NCI-H774 (cell line): ENCODE measurements at places on chromosomes 3 and 15.

DNA sequence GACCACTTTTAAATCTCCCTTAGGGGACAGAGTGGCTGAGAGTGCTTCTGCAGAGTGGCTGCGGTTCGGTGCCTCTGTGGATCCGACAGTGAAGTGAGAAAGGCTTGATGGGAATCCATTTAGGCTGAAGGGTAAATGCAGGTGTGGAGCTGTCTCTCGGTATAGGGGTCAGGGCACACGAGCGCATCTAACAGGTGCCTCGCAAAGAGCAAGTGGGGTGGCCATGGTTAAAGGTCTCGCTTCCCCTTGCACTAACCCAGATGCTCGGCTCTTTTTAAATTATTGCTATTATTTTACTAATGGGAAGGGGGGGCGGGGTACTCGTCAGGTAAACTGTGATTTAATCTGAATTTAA, 598 bp upstream of the GJD2 start:
- DNase-seq, result no peak

GRCh38 chr3:56406826-56407515, 61.3 kb downstream of the ERC2 start:
- no peak for DNase-seq

DNA sequence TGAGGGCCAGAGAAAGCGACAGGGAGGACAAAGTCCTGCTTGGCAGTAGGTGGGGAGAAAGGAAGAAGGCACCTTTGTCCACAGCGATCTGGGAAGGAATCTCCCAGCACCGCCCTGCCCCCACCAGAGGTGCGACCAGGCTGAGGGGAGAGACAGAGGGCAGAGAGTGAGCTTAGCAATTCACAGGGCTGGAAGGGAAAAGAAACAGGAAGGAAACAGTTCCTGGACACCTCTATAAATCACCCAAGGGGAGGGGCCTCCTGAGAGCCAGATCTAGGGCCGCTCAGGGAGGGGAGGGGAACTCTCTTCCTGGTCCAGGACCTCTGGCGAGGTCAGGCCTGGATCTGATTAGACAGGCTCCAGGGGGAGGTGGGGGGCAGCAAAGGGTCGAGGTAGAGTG, 35.4 kb downstream of the RNU5B-1 start:
- DNase-seq, result no peak

- no peak for DNase-seq
Observed at GRCh38 chr3:148856384-148856783, 8.7 kb upstream of the CPA3 start.

GRCh38 chr3:188154014-188154808, at the start of gene LPP:
Gene LPP (plus strand): TSS chr3:188154157. CDS start chr3:188406121, 251,964 bp downstream.
- DNase-seq, result peak; percentile 88

DNA sequence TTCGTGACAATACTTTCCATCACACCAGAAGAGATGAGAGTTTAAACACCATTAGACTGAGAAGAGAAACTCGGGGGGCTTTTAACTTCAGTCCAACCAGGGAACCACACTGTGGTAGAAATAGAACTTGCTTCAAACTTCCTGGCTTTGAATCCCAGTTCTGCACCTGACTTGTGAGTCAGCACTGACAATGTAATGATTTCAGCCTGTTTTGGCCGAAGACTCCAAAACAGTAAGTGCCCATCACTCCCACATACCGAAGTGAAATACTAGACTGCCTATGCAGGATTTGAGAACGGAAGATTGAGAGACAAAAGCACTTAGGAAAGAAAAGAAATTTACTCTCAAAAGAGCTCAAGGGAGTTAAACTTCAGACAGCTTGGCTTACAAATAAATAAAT, 27.0 kb downstream of the C2CD4B start:
- no peak for DNase-seq

DNA sequence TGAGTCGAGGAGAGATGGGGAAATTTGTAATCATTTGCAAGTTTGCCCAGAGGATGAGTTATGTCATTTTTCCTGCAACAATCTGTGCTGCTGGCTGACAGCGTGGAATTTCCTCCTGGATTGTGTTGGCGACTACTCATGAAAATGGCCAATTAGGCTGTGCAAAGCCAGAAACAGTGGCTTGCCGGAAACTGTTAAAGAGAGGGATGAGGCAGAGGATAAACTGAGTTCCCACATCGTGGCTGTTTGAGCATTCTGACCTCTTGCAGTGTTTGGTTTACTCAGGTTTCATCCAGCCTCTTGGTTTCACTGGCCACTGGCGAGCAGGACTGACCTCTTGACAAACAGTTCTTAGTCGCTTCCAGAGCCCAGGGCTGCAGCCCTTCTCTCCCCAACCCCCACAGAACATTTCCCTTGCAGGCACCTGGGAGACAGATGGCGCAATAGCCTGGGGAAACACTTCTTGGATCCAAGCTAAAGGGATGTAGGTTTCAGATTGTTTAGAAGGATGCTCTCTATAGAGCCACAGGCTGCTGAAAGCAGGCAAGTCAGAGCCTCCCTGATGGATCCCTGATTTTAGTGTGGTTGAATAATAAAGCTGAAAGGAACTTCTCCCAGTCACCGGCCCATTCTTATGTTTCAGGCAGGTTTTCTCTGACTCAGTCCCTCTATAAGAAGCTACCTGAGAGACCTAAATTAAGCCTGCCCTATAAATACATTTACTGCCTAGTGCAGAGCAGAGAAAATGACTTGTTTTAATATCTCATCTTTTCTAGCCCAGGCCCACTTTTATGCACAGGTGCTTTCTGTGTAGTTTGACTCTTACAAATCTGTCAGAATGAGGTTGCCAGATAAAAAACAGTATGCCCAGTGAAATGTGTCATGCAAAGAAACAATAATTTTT, 92.8 kb upstream of the UBE2E1 start:
- no peak for DNase-seq

DNA sequence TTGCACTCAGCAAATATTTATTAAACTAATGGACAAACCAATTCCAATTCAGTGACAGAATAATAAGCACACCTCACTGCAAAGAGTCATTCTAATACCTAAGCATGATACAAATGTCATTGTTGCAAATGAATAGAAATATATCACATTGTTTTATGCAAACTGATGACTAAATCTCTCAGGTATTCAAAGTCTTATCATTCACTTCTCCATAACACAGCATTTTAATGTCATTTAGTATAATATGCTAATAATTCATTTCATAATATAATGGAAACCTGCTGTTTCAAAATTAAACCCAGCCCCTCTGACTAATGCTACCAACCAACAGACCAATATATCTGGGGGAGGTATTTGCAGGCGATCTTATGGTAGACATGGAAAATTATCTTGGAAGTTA, 71.8 kb downstream of the FGF7 start:
- no peak for DNase-seq

DNA sequence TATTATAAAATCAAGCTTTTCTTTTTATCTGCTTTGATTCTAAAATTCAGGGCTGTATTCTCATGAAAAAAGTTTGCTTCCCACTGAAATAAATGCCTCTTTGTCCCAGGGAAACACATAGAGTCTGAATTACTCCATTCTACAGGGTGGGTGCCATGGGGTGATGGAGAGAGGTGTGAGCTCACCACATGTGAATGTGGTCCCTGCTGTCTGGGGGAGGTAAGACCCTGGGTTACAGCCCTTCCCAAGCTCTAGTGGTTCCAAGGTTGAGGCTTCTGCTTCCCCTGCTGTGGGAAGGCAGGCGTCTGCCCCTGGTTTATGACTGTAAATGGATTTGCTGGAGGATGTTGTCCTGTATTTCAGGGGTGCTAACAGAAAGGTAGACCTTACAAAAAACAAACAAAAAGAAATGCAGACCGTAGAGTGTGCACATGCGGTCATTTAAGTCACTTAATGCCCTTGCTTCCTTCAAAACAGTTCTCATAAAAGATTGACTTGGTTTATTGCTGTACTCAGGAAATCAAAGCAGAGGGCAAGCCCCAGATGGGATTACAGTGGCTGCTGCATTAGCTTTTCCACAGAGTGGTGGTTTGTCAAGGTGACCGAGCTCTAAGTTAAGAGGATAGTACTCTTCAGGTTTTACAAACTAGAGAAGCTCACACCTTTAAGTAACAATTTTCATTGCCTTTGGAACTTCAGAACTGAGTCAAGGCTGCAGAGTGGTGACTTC, 49.2 kb downstream of the CTDSPL start:
- DNase-seq, result no peak

- DNase-seq, result no peak
Observed at GRCh38 chr3:55264919-55265318, 222.2 kb downstream of the WNT5A start.

GRCh38 chr3:99119385-99119784, 217.9 kb upstream of the DCBLD2 start:
- DNase-seq, result no peak

DNA sequence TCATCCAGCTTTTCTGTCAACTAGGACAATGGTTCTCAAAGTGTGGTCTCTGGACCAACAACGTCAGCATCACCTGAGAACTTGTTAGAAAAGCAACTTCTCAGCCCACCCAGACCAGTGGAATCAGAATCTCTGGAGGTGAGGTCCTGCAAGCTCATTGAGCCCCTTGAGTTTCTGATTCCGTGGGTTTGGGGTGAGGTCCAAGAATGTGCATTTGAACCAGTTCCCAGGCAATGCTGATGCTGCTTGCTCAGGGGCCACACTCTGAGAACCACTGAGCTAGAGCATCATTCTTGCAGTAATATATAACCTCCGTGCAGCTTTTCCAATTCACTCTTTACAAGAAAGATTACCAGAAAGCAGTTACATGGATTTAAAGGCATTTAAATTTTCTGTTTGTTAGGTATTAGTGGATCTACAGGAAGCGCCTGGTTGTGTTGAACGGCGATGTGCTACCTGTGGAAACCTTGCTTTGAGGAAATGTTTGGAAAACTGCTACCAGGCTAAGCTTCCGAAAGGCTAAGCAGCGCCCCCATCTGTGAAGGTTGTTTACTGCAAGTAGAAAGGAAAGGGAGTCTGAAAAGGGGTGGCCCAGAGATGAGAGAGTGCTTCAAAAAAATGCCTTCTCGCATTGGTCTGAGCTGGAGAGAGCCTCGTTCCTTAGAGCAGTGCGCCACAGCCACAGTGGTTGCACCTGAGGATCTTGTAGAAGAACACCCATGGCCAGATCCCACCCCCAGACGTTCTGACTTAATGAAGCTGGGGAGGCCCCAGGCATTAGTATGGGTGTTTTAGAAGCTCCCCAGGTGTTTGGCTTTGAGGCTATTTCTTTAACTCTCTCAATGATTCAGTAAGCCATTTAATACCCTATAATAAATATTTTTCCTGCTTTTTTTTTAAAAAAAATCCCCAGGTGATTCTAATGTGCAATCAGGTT, 50.0 kb downstream of the RLBP1 start:
- peak; percentile 36 for DNase-seq

- no peak for DNase-seq
Observed at GRCh38 chr15:96648866-96649265, 318.4 kb downstream of the NR2F2 start.

GRCh38 chr3:177333533-177334520, 136.5 kb upstream of the TBL1XR1 start:
- DNase-seq, result peak; percentile 29

DNA sequence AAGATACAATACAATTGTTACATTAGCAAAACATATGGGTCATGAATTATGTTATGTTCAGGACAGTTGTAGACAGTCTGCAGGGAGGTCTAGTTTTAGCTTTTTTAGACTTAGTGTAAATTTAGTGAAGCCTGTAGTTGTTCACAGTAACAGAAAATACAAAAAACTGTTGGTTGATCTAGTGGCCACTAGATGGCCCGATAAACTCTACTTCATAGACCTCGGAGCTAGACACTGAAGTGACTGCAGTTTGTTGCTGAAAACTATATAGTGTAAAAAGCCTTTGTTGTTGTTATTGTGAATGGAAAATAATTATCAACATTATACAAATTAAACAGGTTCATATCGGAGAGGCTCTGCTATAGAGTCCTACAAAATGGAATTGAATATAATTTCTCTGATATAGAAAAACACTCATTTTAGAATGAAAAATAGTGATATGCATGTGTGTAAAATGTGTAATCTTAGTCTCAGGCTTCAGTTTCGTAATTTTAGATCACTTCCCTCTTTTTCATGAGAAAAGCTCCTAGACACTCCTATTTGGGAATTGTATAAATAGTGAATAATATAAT, 18.3 kb downstream of the MAGEL2 start:
- peak; percentile 35 for DNase-seq

DNA sequence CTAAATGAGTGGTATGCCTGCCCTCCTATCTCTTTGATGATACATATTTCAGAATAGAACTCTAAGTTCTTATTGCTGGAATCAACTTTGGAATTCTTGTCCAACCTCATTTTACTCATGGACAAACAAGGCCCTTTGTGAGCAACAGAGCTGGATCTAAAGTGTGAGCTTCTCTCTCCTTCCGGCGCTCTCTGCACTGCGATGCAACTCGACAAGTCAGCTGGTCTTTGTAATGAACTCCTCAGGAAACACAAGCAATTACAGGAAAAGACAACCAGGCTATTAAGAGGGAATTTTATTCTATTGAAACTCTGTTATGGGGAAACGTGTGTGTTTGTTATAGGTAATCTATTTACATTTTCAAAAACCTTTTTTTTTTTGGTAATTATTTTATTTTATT, 20.3 kb upstream of the NRROS start:
- DNase-seq, result peak; percentile 23

DNA sequence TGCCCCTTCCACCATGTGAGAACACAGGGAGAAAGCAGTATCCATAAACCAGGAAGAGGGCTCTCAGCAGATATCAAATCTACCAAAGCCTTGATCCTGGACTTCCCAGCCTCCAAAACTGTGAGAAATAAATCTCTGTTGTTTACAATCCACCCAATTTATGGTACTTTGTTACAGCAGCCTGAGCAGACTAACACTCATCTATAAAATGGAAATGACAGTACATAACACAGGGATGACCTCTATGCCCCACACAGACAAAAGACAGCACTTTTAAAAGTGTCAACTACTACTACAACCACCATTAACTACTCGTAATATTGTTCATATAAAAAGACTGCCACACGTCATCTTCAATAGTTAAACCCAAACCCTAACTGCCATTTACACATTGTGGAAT, 5.7 kb downstream of the RYK start:
- DNase-seq, result no peak

DNA sequence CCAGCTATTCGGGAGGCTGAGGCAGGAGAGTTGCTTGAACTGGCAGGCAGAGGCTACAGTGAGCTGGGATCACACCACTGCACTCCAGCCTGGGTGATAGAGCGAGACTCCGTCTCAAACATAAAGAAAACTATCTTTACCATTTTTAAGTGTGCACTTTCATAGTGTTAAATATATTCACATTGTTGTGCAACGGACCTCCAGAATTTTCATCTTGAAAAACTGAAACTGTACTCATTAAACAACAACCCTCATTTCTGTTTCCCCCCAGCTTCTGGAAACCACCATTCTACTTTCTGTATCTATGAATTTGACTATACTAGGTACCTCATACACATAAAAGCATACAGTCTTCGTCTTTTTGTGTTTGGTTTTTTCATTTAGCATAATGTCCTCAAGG, 375.1 kb downstream of the SHQ1 start:
- DNase-seq, result no peak

DNA sequence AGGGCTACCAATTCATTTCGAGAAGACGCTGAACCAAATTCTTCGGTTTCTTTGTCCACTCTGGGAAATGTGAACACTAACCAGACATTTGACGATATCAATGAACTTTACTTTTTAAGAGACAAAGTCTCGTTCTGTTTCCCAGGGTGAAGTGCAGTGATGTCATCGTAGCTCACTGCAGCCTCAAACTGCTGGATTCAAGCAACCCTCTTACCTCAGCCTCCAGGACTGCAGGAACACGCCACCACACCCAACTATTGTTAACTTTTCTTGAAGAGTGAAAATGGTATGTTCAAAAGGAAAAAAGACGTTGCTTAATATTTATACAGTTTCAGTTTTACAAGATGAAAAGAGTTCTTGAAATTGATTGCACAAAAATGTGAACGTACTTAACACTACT, 30.6 kb downstream of the MB21D2 start:
- DNase-seq, result no peak
